ENCODE measurements at places on chromosomes 11 and 22.

GRCh38 chr11:1397862-1398527, 8.3 kb downstream of the BRSK2 start:
- DNase-seq = no peak

GRCh38 chr11:72832301-72833082, 18.3 kb downstream of the ATG16L2 start:
- DNase-seq = no peak

DNA sequence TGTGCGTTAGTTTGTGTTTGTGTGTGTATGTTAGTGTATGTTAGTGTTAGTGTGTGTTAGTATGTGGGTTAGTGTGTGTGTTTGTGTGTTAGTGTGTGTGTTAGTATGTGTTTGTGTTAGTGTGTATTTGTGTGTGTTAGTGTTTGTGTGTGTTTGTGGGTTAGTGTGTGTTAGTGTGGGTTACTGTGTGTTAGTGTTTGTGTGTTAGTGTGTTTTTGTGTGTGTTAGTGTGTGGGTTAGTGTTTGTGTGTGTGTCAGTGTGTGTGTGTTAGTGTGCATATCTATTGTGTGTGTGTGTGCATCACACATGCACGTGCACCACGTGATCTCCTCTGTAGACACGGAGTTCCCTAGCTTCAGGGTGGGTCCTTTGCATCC, 115.4 kb downstream of the KCNQ1OT1 start:
- DNase-seq = no peak

DNA sequence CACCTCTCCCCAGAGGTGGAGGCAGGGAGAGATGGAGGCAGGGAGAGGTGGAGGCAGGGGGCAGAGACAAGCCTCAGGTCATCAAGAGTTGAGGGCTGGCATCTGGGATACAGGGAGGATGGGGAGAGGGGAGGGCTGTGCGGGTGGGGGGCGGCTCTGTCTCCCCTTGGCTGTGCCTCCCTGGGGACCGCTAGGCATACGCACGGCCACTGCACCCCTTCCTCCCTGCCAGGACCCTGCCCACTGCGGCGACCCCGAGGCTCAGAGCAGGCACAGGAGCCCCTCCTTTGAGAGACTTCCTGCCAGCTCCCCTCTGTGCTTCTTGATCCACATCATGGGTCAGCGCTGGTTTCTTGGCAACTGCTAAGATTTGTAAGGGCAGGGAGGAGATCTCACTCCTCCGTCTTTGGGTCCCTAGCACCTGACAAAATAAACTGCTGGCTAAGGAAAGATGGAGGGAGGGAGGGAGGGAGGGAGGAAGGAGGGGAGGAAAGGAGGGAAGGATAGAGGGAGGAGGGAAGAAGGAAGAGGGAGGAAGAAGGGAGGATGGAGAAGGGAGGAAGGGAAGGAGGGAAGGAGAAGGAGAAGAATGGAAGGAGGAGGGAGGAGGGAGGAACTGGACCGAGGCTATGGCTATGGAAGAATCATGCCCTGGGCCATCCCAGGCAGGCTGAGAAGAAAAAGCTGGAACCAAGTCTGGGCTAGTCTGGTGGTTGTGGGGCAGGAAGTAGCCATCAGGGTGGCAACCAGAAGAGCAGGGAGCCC, 18.5 kb downstream of the PRR33 start:
- DNase-seq = no peak

DNA sequence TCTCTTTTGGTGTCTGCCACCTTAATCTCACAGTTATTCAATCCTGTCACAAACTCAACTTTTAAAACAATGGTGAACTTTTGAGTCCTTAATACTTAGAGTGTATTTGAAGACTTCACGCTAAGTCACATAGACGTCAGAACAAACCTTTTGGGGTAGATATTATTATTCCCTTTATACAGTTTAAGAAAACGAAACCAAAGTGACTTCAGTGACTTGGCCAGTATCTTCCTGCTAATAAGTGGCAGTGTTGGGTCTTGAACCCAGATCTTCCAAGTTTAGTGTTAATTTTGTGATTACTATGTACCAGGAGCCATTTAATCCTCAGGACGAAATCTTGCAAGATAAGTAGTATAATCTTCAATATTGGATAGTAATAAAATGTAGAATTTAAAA, 691 bp downstream of the CEP295 start:
- DNase-seq = no peak

- DNase-seq = no peak
These were observed 2.4 kb upstream of the WT1 start for GRCh38 chr11:32437495-32438345.

- no peak for DNase-seq
These were observed 148.1 kb upstream of the NARS2 start for GRCh38 chr11:78722786-78723185.

GRCh38 chr11:131302836-131303235, 67.6 kb upstream of the NTM start:
- no peak for DNase-seq

DNA sequence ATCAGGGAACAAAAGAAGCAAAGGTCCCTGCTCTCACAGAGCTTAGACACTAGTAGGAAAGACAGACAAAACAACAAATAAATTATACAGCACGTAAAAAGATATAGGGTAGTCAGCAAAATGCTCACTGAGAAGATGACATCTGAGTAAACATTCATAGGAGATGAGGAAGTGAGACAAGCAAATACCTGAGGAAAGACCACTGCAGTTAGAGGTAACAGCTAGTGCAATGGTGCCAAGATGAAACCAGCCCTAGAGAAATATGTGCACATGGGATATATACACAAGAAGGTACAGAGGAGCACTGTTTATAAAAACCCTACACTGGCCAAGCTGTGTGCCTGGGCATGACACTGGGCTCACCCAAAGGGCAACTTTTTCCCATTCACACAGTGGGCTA, 9.8 kb downstream of the CYP2R1 start:
- DNase-seq = no peak

DNA sequence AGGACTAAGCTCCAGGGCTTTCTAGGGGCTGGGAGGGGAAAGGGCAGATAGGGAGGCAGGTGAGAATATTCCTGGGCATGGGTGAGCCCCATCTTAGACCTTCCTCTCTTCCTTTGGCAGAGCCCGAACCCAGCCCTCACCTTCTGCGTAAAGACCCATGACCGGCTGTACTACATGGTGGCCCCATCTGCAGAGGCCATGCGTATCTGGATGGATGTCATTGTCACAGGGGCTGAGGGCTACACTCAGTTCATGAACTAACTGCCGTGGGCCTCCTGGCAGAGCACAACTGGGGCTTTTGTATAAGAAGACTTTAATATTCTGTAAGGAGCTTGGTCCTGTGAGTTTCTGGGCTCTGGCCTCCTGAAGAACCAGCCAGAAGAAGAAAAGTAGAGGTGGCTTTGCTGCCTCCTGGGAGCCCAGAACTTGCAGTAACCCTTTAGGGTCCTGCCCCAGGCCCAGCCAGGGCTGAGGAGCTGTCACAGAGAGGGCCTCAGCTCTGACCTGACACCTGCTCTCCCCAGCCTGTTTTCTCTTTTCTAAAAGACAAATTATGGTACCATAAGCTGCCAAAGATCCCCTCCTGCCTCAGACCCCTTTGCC, 22.8 kb downstream of the TREH start:
- no peak for DNase-seq

GRCh38 chr11:108117746-108118371, 3.5 kb upstream of the ACAT1 start:
- DNase-seq = no peak

DNA sequence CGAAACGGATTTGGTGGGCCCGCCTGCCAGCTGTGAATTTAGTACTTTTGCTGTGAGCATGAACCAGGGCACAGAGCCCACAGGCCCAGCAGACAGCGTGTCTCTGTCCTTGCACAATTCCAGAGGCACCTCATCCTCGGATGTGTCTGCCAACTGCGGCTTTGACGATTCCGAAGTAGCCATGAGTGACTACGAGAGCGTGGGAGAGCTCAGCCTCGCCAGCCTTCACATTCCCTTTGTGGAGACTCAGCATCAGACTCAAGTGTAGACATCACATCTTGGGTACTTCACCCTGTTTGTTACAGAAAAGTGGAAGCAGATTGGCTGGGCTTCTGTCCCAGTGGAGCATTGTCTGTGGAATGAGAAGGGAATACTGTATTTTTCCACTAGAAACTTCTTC, 78.6 kb upstream of the MTNR1B start:
- no peak for DNase-seq

GRCh38 chr22:44647141-44647540, 54.9 kb upstream of the PRR5 start:
- no peak for DNase-seq

DNA sequence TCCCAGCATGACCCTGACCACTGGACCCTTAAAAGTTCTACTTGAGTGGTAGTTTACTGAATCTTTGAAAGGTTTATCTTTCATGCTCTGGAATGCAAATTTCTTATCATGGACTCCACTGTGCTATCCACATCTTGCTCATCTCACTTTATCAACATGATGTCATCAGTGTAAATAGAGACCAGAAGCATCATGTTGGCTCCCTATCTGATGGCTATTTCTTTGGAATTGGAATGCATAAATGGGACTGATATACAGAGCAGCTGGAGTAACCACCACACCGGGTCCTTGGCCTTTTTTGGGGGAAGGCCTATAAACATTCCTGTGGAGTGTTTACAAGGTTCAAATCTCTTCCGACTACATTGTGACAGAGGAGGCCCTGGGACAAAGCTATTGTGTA, 74.1 kb upstream of the CEP126 start:
- no peak for DNase-seq

- no peak for DNase-seq
These were observed 21.4 kb upstream of the TUB start for GRCh38 chr11:8059571-8060011.

DNA sequence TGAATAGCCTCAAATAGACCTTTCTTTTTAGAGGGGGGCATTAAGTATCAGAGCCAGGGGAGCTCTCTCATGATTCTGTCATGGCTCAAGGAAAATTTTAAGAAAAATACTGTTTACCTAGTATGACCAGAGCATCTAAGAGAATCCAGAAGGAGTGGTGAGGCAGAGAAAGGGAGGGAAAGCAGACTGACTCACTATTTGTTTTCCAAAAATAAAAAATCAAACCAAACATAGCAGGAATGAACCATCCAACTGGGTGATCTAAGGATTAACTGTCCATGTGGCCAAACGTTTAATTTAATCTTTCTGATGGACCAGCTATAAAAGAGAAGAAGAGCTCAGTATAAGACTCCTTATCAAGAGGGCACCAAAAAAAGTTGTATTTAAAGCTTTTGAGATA, 70.8 kb downstream of the GAB2 start:
- no peak for DNase-seq

DNA sequence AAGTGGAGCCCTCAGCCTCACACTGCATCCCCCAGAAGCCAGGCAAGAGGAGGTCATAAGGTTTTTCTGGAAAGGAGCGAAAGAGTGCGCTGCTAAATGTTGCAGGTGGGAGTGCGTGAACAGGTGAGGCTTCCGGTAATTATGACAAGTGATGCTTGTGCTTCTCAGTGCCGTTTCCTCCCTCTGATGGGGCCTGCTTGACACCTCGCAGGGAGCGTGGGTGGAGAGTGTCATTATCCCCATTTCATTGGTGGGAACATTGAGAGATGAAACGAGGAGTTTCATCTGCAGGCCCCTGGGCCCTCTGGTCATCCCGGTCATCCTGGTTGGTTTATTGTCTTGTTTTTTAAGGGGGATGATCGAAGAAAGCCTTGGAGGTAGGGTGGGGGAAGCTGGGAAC, 57.5 kb downstream of the BCR start:
- DNase-seq = no peak

GRCh38 chr22:44246615-44247326, 66.0 kb downstream of the SHISAL1 start:
- no peak for DNase-seq

GRCh38 chr11:6640036-6640984, 15.3 kb downstream of the DCHS1 start:
- no peak for DNase-seq

GRCh38 chr11:64250415-64251015, 815 bp upstream of the PLCB3 start:
- no peak for DNase-seq

- DNase-seq = no peak
These were observed 1.7 kb upstream of the CAVIN3 start for GRCh38 chr11:6321961-6322362.

All from SIG-M5 (cell line).